ENCODE measurements at places on chromosomes 7 and 10. TPM values are rescaled to one million over a fixed set of nuclear protein-coding genes. Genes with fewer than 3 reads are reported as not detected.
A peak's percentile ranks its signal among the peaks of the same experiment; 100 is the strongest.

GRCh38 chr7:46291050-46291438 lies 370.0 kb upstream of the IGFBP3 start:
- DNase-seq = no peak
- no peaks in the 10 kb centered on the region for H3K4me1 ChIP-seq
- no peak overlapping the region for H3K27ac ChIP-seq
- H3K4me3 ChIP-seq = no peak overlapping the region

DNA sequence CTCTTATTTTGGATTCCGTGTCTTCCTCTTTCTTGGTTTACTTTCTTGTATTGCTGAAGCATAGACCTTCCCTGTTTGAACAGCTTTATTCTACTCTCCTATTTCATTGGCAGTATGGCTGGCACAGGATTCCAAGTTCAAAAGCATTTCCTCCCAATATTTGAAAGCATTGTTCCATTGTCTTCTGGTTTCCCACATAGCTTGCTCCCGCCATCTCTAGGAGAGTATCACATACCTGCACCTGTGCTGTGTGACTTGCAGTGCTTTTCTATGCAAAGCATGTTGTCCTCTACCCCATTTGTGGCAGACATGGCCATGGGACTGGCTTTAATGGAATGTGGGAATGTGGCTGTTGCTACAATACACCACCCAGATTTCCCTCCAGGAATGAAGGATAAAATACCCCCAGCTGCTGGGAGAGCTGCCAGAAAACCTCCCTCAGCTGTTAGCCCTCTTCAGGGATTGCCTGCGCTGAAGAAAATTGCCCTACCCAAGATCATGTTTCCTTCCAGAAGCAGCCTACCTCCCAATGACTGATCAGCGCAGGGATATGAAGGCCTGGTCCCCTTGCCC lies 6.9 kb upstream of the MYOF start:
- H3K4me1 ChIP-seq = no peaks in the 10 kb centered on the region
- H3K27ac ChIP-seq = no peak overlapping the region
- H3K36me3 ChIP-seq = no peaks in the 10 kb centered on the region
- H3K4me3 ChIP-seq = no peak overlapping the region
- no peaks in the 10 kb centered on the region for H3K27me3 ChIP-seq
- peak; percentile 35 for DNase-seq

LAMB4 gene
- total RNA-seq = not detected

GRCh38 chr10:72342911-72343310 lies 11.8 kb downstream of the DNAJB12 start:
- DNase-seq = no peak
- H3K4me1 ChIP-seq = no peaks in the 10 kb centered on the region
- H3K36me3 ChIP-seq = no peaks in the 10 kb centered on the region
- no peak overlapping the region for H3K27ac ChIP-seq
- H3K27me3 ChIP-seq = no peaks in the 10 kb centered on the region
- H3K4me3 ChIP-seq = no peak overlapping the region

TAS2R4 gene
- total RNA-seq = 4.2 TPM

SP4 gene
- total RNA-seq = 36.7 TPM

GRCh38 chr7:74461970-74462706 lies 8.4 kb downstream of the GTF2IRD1 start:
- no peak overlapping the region for H3K27ac ChIP-seq
- DNase-seq = no peak
- H3K4me3 ChIP-seq = no peak overlapping the region

AKR1C4 gene
- not detected for total RNA-seq

DNA sequence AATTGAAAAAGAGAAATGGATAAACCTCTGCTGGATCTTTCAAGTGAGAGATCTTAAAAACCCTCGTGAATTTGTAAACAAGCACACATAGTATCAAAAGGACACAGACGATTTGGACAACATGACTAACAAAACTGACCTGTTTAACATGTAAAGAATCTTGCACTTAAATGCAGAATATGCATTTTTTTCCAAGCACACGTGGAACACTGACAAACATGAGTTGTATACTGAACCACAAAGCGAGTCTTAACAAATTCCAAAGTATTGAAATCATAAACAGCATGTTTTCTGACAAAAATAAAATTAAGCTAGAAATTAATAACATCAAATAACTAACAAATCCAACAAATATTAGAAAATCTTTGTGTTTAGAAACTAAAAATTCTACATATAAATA lies 65.0 kb upstream of the ZNF746 start:
- H3K4me1 ChIP-seq = no peaks in the 10 kb centered on the region
- no peaks in the 10 kb centered on the region for H3K27me3 ChIP-seq
- H3K36me3 ChIP-seq = no peaks in the 10 kb centered on the region

DNA sequence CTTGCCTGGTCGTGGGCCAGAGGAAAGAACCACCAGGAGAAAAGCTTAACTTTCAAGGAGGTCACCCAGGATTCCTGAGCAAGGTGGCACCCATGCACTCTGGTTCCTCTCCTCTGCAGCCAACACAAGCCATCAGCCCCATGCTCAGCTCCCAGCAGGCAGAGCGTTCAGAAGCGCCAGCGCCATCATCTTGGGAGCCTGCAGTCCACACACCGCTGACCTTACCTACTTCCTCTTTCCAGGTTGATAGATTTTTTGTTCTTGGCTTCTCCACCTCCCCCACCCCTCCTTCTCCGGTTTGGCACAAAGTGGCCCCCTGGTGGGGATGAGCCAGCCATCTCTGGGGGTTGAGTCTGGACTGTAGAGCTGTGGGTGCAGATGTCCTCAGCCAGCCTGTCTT lies 1.7 kb upstream of the WDR86 start:
- no peak for DNase-seq
- peaks cover 48% of the 10 kb centered on the region for H3K27me3 ChIP-seq
- H3K4me1 ChIP-seq = peaks cover 33% of the 10 kb centered on the region
- no peaks in the 10 kb centered on the region for H3K36me3 ChIP-seq

DNA sequence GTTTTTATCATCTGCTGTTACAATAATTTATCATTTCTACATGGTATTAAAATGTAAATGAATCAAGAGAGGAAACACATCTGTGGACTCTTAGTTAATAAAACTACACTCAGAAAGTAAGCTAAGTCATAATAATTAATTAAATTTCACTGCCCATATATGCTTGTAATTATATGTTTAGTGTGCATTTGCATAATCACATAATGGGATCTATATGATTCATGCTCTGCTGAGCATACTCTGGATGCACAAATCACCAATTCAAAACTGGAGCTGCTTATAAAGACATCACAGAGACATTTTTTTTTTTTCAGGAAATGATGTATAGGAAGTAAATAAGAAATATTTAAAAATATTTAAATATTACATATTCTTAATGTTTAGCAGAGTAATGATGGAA lies 151.6 kb upstream of the STEAP4 start:
- DNase-seq = no peak
- no peaks in the 10 kb centered on the region for H3K27me3 ChIP-seq
- H3K4me1 ChIP-seq = no peaks in the 10 kb centered on the region
- H3K4me3 ChIP-seq = no peak overlapping the region

- no peaks in the 10 kb centered on the region for H3K27me3 ChIP-seq
- H3K27ac ChIP-seq = no peak overlapping the region
Observed at GRCh38 chr10:7773845-7774801, 13.7 kb downstream of the KIN start.

TSPAN13 gene
- 27.6 TPM for total RNA-seq

DNA sequence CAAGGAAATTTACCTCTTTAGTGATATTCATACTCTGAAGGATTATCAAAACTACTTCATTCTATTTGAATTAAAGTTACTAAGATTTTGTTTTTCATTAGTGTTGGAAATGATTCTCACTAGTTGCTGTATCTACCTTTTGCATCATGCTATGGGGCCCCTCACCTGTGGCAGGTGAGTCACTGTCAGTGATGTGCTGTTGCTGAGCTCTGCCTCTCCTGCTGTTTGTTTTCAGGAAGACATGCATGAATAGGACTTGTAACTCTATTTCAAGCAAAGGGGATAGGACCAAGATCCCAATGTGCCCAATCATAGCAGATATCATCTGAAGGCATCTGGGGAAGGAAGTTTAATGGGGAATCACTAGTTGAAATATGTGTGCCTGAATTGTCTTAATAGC lies 57.4 kb upstream of the AGR3 start:
- DNase-seq = peak; percentile 7
- H3K36me3 ChIP-seq = no peaks in the 10 kb centered on the region
- H3K27me3 ChIP-seq = no peaks in the 10 kb centered on the region
- H3K4me1 ChIP-seq = no peaks in the 10 kb centered on the region
- no peak overlapping the region for H3K4me3 ChIP-seq

- peaks cover 17% of the 10 kb centered on the region for H3K36me3 ChIP-seq
- H3K27me3 ChIP-seq = no peaks in the 10 kb centered on the region
- no peaks in the 10 kb centered on the region for H3K4me1 ChIP-seq
Observed at GRCh38 chr7:149569726-149570422, 72.3 kb upstream of the ZNF746 start.

NACAD gene
- total RNA-seq = 11.2 TPM

ZNF365 gene
- total RNA-seq = 0.35 TPM

GRCh38 chr10:13016886-13017285 lies 15.4 kb upstream of the CCDC3 start:
- no peak overlapping the region for H3K4me3 ChIP-seq
- no peaks in the 10 kb centered on the region for H3K27me3 ChIP-seq
- DNase-seq = no peak
- no peak overlapping the region for H3K27ac ChIP-seq

AKR1E2 gene
- total RNA-seq = 3.3 TPM

- H3K27ac ChIP-seq = no peak overlapping the region
- no peaks in the 10 kb centered on the region for H3K27me3 ChIP-seq
- no peak overlapping the region for H3K4me3 ChIP-seq
- H3K4me1 ChIP-seq = peaks cover 6% of the 10 kb centered on the region
- DNase-seq = no peak
Observed at GRCh38 chr10:98610301-98610700, 163.6 kb upstream of the HPS1 start.

ZNF853 gene
- total RNA-seq = 9.8 TPM

VWA2 gene
- total RNA-seq = 2.0 TPM

- peaks cover 11% of the 10 kb centered on the region for H3K4me1 ChIP-seq
- no peak overlapping the region for H3K27ac ChIP-seq
- H3K4me3 ChIP-seq = peak overlapping the region; percentile 69
- peak; percentile 33 for DNase-seq
- peaks cover 7% of the 10 kb centered on the region for H3K27me3 ChIP-seq
Observed at GRCh38 chr10:128211064-128211504, 84.9 kb upstream of the MKI67 start.

FKBP6 gene
- total RNA-seq = not detected

HOXA5 gene
- not detected for total RNA-seq

SKIDA1 gene
- total RNA-seq = 2.3 TPM

GRCh38 chr7:741191-741671 lies 14.2 kb upstream of the PRKAR1B start:
- no peaks in the 10 kb centered on the region for H3K4me1 ChIP-seq
- no peak overlapping the region for H3K4me3 ChIP-seq
- no peak for DNase-seq
- no peaks in the 10 kb centered on the region for H3K36me3 ChIP-seq

SEMA3D gene
- total RNA-seq = 7.2 TPM

DNA sequence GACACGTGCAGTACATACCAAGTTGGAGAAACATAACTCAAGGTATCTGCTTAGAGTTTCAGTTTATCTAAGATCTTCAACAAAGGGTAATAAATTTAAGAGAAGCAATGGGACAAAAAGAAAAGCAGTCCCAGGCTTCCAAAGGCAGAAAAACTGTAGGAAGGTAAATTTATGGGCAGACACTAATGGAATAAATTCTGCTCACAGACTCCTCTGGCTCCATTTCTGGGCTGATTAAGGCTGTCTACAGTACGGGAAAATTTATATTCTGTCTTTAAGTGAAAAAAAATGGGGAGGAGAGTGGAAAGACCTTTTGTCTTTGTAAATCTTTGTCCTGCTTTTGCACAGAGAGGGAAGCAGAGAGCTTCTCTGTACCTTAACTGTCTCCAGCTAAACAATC lies 587.5 kb upstream of the IGFBP3 start:
- no peak for DNase-seq
- H3K27ac ChIP-seq = no peak overlapping the region
- H3K27me3 ChIP-seq = no peaks in the 10 kb centered on the region
- peaks cover 6% of the 10 kb centered on the region for H3K4me1 ChIP-seq
- no peak overlapping the region for H3K4me3 ChIP-seq

GRCh38 chr10:72073708-72074573 lies 14.4 kb downstream of the SPOCK2 start:
- H3K4me1 ChIP-seq = no peaks in the 10 kb centered on the region
- DNase-seq = no peak
- H3K27me3 ChIP-seq = no peaks in the 10 kb centered on the region
- no peaks in the 10 kb centered on the region for H3K36me3 ChIP-seq
- H3K27ac ChIP-seq = no peak overlapping the region
- H3K4me3 ChIP-seq = no peak overlapping the region

AIMP2 gene
- 88.3 TPM for total RNA-seq

- no peaks in the 10 kb centered on the region for H3K36me3 ChIP-seq
- H3K4me1 ChIP-seq = peaks cover 10% of the 10 kb centered on the region
- H3K27me3 ChIP-seq = no peaks in the 10 kb centered on the region
- no peak for DNase-seq
- no peak overlapping the region for H3K4me3 ChIP-seq
Observed at GRCh38 chr10:31604646-31605170, 285.7 kb downstream of the ZEB1 start.

GRCh38 chr7:75626954-75627353 lies 111.8 kb downstream of the HIP1 start:
- DNase-seq = no peak
- H3K27ac ChIP-seq = no peak overlapping the region

GRCh38 chr10:79482741-79483140 lies 29.6 kb upstream of the EIF5AL1 start:
- no peak overlapping the region for H3K27ac ChIP-seq
- H3K36me3 ChIP-seq = no peaks in the 10 kb centered on the region
- no peaks in the 10 kb centered on the region for H3K27me3 ChIP-seq
- H3K4me1 ChIP-seq = 0 out of 2 replicates have a peak, but pooled peaks cover 3% of the 10 kb centered on the region
- DNase-seq = no peak

DNA sequence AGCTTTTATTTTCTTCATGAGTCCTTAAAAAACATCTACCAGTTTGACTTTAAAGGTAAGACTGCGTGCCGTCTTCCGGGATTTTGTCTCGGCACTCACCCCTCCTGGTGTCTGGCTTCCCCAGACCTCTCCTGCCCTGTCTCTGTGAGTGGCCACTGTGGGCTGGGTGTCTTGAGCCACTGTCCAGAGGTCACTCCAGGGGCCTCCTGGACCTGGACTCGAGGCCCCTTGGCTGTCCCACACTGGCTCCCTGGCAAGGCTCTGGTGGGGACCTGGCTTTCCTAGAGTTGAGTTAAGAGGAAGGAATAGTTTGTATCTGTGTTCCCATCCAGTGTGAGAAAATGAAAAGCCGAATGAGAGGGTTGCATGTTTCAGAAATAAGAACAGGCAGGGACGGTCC lies 95.5 kb downstream of the NKX6-2 start:
- DNase-seq = no peak
- H3K36me3 ChIP-seq = no peaks in the 10 kb centered on the region
- H3K27ac ChIP-seq = no peak overlapping the region
- H3K4me3 ChIP-seq = no peak overlapping the region
- H3K27me3 ChIP-seq = no peaks in the 10 kb centered on the region

- H3K4me3 ChIP-seq = no peak overlapping the region
- H3K4me1 ChIP-seq = peaks cover 16% of the 10 kb centered on the region
- no peak for DNase-seq
- H3K27ac ChIP-seq = no peak overlapping the region
- no peaks in the 10 kb centered on the region for H3K27me3 ChIP-seq
Observed at GRCh38 chr7:43952028-43952427, 25.8 kb downstream of the UBE2D4 start.

- H3K27me3 ChIP-seq = no peaks in the 10 kb centered on the region
- H3K4me3 ChIP-seq = no peak overlapping the region
- no peaks in the 10 kb centered on the region for H3K4me1 ChIP-seq
- no peak overlapping the region for H3K27ac ChIP-seq
- H3K36me3 ChIP-seq = no peaks in the 10 kb centered on the region
Observed at GRCh38 chr10:109207361-109207760, 716.0 kb downstream of the XPNPEP1 start.

- no peak for DNase-seq
- no peak overlapping the region for H3K4me3 ChIP-seq
- no peaks in the 10 kb centered on the region for H3K4me1 ChIP-seq
Observed at GRCh38 chr7:90876701-90877100, 280.6 kb downstream of the CDK14 start.
